ENCODE measurements at places on chromosomes 1 and 21.

DNA sequence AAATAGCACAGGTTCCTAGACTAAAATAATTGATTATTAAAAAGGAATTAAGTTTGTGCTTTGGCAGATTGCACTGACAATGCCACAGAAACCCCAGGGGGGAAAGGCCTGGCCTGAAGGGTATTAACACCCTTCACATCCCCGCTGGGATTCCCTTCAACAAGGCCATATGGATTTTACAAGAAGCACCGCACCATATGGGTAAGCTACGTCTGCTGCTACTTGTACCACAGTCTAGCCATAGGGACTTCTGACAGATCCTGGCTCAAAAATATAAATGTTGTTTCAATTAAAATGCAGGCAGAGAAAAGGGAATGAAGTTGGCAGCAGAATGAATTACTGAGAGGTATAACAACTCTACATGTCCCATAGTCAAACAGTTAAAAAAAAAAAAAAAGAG is 101.0 kb downstream of the DENND1B start:
- DNase-seq: no peak

DNA sequence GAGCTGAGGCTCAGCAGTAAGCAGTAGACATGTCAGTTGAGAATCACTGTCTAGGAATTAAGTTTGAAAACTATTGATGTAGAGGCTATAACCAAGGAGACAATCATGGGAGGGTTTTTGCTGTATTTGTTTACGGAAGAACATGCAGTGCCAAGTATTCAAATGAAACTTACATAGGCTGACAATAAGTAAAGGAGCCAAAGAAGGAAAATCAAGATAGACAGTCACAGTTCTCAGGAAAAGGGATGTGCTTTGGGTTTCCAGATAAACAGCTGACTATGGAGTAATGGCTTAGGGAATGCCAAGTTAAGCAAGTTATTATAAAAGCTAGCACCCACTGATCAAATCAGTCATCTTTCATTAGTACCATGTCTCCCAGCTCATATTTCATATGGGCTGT is 21.5 kb downstream of the GNG12 start:
- no peak for DNase-seq

- DNase-seq: no peak
Observed at GRCh38 chr1:219472596-219472995, 140.3 kb downstream of the ZC3H11B start.

DNA sequence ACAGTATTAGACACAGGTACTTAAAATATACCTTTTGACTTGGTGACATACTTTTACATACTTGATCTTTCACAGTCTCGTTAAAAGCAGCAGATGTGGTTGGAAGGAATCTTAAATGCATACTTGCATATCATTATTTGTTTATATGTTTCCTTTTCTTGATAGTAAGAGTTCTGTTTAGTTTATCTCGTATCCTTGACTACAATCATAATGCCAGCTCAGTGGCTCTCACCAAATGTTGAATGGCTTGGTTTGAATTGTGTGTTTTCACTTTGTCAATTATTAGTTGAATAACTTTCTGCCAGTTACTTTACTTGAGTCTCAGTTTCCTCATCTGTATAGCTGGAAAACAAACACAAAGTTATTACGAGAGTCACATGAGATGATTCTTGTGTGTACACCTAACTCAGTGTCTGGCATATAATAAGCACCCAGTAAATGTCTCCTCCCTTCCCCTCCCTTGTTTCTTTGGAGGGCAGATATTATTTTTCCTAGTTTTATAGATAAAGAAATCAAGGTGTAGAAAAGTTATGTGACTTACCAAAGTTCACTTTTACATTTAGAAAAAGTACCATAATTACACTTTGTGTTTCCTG is 131.6 kb upstream of the IVNS1ABP start:
- DNase-seq: no peak

Measured in non-pigmented ciliary epithelial cell (primary cell).